ENCODE measurements at places on chromosomes 3 and 15. TPM values are rescaled to one million over a fixed set of nuclear protein-coding genes. Genes with fewer than 3 reads are reported as not detected.

GRCh38 chr15:90394748-90395442 lies 6.9 kb downstream of the IQGAP1 start:
- no peak overlapping the region for H3K4me3 ChIP-seq
- peaks cover 38% of the 10 kb centered on the region for H3K36me3 ChIP-seq
- no peaks in the 10 kb centered on the region for H3K27me3 ChIP-seq
- H3K4me1 ChIP-seq, result peaks cover 69% of the 10 kb centered on the region
- DNase-seq, result no peak
- H3K27ac ChIP-seq, result peak overlapping the region; percentile 49

- no peak overlapping the region for H3K27ac ChIP-seq
- H3K36me3 ChIP-seq, result no peaks in the 10 kb centered on the region
- no peak for DNase-seq
- no peak overlapping the region for H3K4me3 ChIP-seq
- H3K4me1 ChIP-seq, result no peaks in the 10 kb centered on the region
Measured at GRCh38 chr3:165513715-165514701, 317.8 kb upstream of the SLITRK3 start.

GRCh38 chr3:152518346-152518745 lies 249.6 kb downstream of the MBNL1 start:
- no peaks in the 10 kb centered on the region for H3K27me3 ChIP-seq
- H3K27ac ChIP-seq, result no peak overlapping the region
- no peaks in the 10 kb centered on the region for H3K4me1 ChIP-seq
- no peak overlapping the region for H3K4me3 ChIP-seq

DNA sequence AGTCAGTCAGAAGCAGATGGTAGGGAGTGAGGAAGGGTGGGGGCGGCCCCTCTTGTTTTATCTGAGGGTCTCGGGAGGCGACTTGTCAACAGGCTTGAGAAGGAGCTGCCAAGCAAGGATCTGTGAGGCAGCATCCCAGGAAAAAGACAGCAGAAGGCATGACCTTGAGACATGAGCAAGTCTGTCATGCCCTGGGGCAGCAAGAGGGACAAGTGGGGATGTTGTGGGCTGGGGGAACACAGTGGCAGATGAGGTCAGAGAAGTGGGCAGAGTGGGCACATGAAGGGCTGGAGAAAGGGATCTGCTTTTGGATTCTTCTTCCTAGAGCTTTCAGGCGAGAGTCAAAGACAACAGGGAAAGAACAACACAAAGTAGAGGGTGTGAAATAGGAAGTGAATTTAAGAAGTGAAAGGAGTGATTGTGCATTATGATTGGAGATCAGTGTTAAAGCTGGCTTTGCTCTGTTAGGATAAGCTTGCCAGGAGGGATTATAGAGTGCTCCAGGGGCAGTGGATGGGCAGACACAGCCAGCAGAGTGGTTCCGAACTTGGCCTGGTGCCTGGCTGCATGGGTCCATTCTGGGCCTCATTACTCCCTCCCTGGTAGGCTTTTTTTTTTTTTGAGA lies 73.3 kb downstream of the USP13 start:
- H3K27ac ChIP-seq, result no peak overlapping the region
- H3K36me3 ChIP-seq, result peaks cover 37% of the 10 kb centered on the region
- peaks cover 3% of the 10 kb centered on the region for H3K4me1 ChIP-seq

DNA sequence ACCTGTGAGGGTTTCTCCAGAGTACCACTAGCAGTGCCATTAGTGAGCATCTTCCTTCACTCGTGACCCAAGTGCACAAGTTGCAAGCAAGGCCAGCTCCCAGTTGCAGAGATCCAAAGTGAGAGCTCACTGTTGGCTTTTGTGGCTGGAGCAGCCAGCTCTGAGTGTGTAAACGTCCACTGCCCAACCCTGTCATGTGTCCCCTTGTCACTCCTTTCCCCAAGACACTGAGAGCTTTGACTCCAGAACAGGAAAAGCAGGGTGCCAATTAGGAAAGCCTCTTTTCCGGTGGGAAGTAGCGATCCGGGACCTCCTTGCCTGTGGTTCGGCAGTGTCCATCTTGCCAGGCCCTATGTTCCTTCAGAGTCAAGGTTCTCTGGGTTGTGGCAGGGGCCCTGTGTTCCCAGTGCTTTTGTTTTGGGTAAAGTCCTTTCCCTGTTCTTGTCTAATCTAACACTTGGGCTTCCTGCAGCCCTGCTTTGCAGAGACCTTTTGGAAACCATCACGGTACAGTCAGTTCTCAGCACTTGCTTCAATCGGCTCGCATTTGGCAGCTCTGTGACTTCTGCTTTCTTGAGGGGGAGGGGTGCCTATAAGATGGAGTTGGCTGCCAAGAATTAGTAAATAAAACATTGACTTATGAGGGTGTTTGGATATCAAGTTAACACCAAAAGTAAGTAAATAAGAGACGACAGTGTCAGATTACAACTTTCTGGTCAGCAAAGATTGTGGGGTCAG lies 90.5 kb downstream of the DNASE1L3 start:
- peaks cover 18% of the 10 kb centered on the region for H3K36me3 ChIP-seq
- H3K4me1 ChIP-seq, result peaks cover 20% of the 10 kb centered on the region
- no peak overlapping the region for H3K4me3 ChIP-seq
- H3K27me3 ChIP-seq, result no peaks in the 10 kb centered on the region

DNA sequence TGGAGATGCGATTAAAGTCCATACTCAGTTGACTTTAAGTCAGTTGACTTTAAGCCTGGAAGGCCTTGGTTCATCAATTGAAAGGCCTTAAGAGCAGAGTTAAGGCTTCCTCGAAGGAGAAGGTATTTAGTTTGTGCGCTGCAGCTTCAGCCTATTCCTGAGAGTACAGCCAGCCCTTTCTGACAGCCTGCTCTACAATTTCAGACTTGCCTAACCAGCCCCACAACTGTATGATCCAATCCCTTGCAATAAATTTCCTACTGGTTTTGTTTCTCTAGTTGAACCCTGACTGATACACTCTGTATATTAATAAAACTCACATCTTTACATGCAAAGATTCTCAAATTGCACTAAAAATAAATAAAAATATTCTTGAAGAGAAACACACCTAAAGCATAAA lies 66.1 kb upstream of the RORA start:
- H3K36me3 ChIP-seq, result no peaks in the 10 kb centered on the region
- H3K27me3 ChIP-seq, result peaks cover 4% of the 10 kb centered on the region
- no peak overlapping the region for H3K27ac ChIP-seq
- H3K4me3 ChIP-seq, result no peak overlapping the region

DNA sequence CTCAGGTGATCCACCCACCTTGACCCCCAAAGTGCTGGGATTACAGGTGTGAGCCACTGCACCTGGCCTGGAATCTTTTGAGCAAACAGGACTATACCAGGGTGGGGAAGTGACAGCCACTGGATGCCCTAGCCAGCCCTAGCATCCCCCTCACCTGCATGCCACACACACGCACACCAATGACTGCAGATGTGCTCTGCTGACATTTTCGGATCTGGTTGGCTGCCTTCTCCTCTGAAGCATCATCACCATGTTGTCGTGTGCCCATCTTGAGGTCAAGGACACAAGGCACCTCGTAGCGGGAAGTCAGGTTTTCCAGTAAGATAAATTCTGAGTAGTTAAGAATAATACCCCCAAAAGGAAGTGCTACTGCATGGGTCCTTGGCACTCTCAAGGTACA lies 3.7 kb upstream of the NCKIPSD start:
- peaks cover 13% of the 10 kb centered on the region for H3K4me1 ChIP-seq
- no peak overlapping the region for H3K27ac ChIP-seq

- peaks cover 16% of the 10 kb centered on the region for H3K36me3 ChIP-seq
- H3K4me1 ChIP-seq, result peaks cover 8% of the 10 kb centered on the region
- H3K27me3 ChIP-seq, result no peaks in the 10 kb centered on the region
- H3K4me3 ChIP-seq, result no peak overlapping the region
- no peak for DNase-seq
Measured at GRCh38 chr3:52715714-52716305, 9.9 kb downstream of the SPCS1 start.

GRCh38 chr15:31200735-31201151 lies 99.2 kb upstream of the TRPM1 start:
- peaks cover 20% of the 10 kb centered on the region for H3K4me1 ChIP-seq
- no peaks in the 10 kb centered on the region for H3K27me3 ChIP-seq
- H3K4me3 ChIP-seq, result no peak overlapping the region
- no peak overlapping the region for H3K27ac ChIP-seq

DNA sequence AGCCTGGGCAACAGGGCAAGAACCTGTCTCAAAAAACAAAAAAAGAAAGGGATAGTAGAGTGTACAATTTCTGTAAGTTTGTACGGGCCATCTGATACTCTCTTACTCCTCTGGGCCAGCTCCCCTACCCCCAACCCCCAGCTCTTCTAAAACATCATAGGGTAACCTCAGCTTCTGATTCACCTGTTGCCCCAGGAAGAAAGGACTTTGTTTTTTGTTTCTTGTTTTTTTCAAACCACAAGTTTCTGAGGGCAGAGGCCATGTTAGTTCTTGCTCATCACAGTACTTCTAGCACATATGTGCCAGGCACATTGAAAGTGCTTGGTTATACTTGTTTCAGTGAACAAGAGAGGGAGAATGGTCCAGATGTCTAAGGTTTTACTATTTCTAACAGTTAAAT lies 20.2 kb downstream of the ATOSA start:
- no peaks in the 10 kb centered on the region for H3K27me3 ChIP-seq
- H3K36me3 ChIP-seq, result peaks cover 16% of the 10 kb centered on the region
- DNase-seq, result peak; percentile 64
- peak overlapping the region; percentile 12 for H3K27ac ChIP-seq
- H3K4me3 ChIP-seq, result no peak overlapping the region

DNA sequence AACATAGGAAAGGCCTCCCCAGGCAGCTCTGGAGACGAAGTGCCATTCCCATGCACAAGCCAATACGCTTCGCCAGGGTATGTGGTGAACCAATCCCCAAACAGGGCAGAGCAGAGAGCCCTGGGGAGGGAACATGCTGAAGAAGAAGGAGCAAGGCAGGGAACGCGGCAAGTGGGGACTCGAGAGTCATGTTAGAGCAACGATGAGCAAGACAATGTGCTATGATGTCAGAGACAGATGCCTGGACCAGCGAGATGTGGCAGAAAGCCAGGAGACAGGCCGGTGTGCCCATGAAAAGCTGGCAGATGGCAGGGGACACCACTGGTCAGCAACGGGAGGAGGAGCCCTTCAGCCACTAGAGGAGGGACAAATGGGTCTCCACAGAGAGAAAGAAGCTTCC lies 39.6 kb downstream of the NIPA2 start:
- DNase-seq, result no peak
- H3K36me3 ChIP-seq, result peaks cover 34% of the 10 kb centered on the region
- no peak overlapping the region for H3K27ac ChIP-seq
- no peaks in the 10 kb centered on the region for H3K27me3 ChIP-seq

- no peak for DNase-seq
- H3K36me3 ChIP-seq, result no peaks in the 10 kb centered on the region
- H3K27ac ChIP-seq, result peak overlapping the region; percentile 16
- no peaks in the 10 kb centered on the region for H3K27me3 ChIP-seq
- H3K4me1 ChIP-seq, result peaks cover 13% of the 10 kb centered on the region
Measured at GRCh38 chr3:187822402-187822801, 77.1 kb upstream of the BCL6 start.

DNA sequence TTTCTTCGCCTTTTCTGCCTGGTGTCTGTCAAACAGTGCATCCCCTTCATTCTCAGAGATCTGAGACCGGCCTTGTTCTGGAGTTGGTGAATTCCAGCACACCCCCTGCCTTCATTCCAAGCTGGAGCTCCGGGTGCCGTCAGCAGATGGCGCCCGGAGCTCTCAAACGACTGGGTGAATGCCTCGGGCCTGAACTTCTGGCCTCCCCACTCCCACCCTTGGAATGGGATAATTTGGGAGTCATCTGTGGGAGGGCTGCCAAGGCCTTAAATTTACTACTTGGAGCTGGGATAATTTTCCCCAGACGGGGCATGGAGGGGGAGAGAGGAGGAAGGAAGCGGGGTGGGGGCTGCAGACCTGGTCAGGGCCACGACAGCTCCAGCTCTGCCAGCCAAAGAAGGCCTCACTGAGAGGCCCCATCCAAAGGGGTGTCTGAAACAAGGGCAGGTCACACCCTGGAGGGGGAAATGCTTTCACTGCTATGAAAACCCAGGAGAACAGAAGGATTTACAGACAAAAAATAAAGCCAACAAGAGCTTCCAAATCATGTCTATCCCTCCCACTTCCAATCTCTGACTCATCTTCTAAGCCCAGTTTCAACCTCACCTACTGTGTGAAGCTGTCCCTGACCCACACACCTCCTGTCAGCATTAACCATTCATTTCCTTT lies 187.9 kb downstream of the OPA1 start:
- no peak overlapping the region for H3K4me3 ChIP-seq
- H3K36me3 ChIP-seq, result no peaks in the 10 kb centered on the region
- peaks cover 7% of the 10 kb centered on the region for H3K4me1 ChIP-seq
- peak; percentile 42 for DNase-seq
- H3K27me3 ChIP-seq, result peaks cover 26% of the 10 kb centered on the region

GRCh38 chr3:128297401-128298138 lies 144.3 kb downstream of the EEFSEC start:
- H3K4me1 ChIP-seq, result peaks cover 41% of the 10 kb centered on the region
- H3K27me3 ChIP-seq, result no peaks in the 10 kb centered on the region
- peaks cover 10% of the 10 kb centered on the region for H3K36me3 ChIP-seq
- DNase-seq, result no peak
- H3K4me3 ChIP-seq, result no peak overlapping the region

- DNase-seq, result no peak
- no peak overlapping the region for H3K27ac ChIP-seq
- H3K27me3 ChIP-seq, result no peaks in the 10 kb centered on the region
- H3K36me3 ChIP-seq, result peaks cover 21% of the 10 kb centered on the region
Measured at GRCh38 chr15:57190208-57190607, 186.1 kb upstream of the CGNL1 start.

DNA sequence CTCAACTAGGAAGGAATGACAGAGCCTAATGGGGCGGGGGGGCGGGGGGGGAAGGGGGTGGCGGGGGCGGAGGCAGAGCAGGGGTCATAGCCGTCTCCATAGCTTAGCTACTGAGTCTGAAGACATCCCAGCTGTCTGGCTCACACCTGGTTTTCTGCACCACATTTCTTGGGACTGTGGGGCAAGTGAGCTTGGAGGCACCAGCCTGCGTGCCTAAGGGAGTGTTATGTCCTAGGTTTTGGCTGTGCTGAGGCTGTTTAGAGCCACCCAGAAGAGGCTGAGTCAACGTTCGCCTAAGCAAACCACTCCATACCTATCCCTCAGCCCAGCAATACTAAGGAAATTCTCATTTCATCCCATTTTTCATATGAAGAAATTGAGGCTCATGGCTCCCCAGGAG lies 1.4 kb downstream of the IL17RD start:
- H3K4me3 ChIP-seq, result no peak overlapping the region
- H3K4me1 ChIP-seq, result peaks cover 15% of the 10 kb centered on the region

DNA sequence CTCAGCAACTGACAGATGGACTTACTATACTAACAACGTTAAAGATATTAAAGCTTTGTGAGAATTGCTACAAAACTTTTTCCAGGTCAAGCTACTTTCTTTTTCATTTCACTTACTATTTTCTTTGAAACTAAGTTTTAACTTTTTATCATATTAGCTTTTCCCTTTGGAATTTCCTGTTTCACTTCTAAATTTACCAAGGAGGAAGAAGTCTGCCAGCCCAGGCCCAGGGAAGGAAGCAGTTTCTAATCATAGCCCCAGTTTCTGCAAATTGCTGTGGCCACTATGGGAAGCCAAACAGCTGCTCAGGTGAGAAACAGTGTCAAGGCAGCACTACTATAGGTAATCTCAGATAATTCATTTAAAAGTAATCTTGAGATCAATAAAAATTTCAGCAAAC lies 18.4 kb downstream of the CYFIP1 start:
- no peaks in the 10 kb centered on the region for H3K27me3 ChIP-seq
- no peak for DNase-seq
- H3K36me3 ChIP-seq, result no peaks in the 10 kb centered on the region
- H3K4me1 ChIP-seq, result no peaks in the 10 kb centered on the region

- H3K4me1 ChIP-seq, result peaks cover 9% of the 10 kb centered on the region
- H3K4me3 ChIP-seq, result no peak overlapping the region
- no peak overlapping the region for H3K27ac ChIP-seq
Measured at GRCh38 chr15:65371976-65372786, 5.6 kb downstream of the IGDCC3 start.

Gene PP2D1
- not detected for total RNA-seq

Gene SMCO1
- total RNA-seq, result not detected

Gene CD96
- total RNA-seq, result 39.0 TPM

Gene KIF7
- 0.92 TPM for total RNA-seq

Gene C2CD4A
- total RNA-seq, result 2.6 TPM

Gene SATB1
- total RNA-seq, result 561 TPM

Gene HHATL
- not detected for total RNA-seq

Data from activated CD4-positive, alpha-beta memory T cell treated with anti-CD3 and anti-CD28 coated beads for 36 hours (primary cell).